NCI-H1092 treated with DMSO at 0.1 percent for 48 hours (cell line): ENCODE measurements at places on chromosomes 4 and X.

GRCh38 chr4:2408401-2408958, 10.0 kb downstream of the ZFYVE28 start:
- no peak for DNase-seq

- no peak for DNase-seq
These were observed 106.3 kb upstream of the TNIP3 start for GRCh38 chr4:121270389-121270788.

- no peak for DNase-seq
These were observed 12.8 kb downstream of the SMIM10L2A start for GRCh38 chrX:135434258-135435138.

DNA sequence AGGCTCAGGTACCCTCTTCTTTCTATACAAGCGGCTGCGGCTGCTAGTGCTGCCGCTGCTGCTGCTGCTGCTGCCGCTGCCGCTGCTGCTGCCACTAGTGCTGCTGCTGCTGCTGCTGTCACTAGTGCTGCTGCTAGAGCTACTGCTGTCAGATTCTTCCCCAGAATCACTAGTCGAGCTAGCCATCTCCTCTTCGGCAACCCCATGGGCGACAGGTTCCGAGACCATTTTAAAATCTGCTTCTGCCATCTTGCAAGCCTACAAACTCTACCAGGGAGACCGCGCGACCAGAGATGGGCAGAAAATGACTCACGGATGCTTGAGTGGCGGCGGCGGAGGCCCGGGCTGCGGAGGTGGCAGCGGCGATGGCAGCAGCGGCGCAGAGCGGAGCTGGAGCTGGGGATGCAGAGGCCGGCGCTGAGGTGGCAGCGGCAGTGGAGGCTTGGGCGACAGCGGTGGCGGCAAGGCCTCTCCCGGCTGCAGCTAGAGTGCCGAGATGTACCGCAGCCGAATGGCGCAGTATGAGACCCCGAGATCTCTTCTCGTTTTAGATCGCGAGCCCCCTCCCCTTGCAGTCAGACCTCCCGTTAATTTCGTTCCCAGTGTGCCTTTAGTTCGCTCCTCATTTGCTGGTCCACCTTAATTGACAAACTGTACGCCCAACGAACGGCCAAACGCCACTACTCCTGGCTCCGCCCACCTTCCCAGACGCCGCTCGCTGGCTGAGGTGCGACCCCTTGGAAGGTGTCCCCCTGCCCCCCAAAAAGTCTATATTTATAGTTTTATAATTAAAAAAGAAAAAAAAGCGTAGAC, at the start of gene NAP1L3:
Gene NAP1L3 (minus strand): TSS at position 523 of the 813 bp plus-strand sequence. CDS start 274 bp downstream, at position 249.
- DNase-seq, result peak; percentile 97

DNA sequence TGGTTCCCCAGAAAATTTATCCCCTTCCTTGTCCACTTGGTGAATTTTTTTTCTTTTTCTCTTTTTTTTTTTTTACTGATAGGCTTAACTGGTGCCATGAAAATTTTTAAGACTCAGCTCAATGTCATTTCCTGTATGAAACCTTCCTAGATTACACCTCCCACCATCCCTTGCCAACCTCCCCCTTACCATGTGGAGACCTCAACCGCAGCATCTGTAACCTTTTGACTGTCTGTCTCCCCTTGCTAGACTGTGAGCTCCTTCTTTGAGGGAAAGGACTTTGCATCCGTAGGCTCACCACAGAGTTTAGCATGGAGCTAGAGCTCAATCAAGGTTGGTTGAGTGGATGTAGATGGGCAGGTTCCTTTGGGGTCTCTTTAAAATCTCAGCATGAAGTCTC, 5.2 kb upstream of the PGRMC1 start:
- no peak for DNase-seq

- DNase-seq, result no peak
These were observed 105.2 kb upstream of the FGF16 start for GRCh38 chrX:77342004-77342403.

GRCh38 chrX:8864161-8864560, 63.0 kb upstream of the FAM9A start:
- DNase-seq, result peak; percentile 69

DNA sequence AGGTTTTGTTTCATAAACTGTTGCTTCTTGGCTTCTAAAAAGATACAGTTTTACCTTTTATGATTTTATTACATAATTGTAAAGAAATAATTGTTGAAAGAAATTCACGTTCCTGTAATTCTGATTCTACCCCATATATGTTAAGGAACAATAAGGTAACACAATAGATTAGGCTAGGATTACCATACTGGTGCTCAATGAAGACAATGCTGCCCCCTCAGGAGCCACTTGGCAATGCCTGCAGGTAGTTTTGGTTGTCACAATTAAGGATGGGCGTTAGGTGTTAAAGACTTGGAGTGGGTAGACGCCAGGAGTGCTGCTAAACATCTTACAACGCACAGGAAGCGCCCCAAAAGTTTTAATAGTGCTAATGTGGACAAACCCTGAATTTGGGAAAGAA, 133.2 kb downstream of the NLGN4X start:
- DNase-seq, result no peak

DNA sequence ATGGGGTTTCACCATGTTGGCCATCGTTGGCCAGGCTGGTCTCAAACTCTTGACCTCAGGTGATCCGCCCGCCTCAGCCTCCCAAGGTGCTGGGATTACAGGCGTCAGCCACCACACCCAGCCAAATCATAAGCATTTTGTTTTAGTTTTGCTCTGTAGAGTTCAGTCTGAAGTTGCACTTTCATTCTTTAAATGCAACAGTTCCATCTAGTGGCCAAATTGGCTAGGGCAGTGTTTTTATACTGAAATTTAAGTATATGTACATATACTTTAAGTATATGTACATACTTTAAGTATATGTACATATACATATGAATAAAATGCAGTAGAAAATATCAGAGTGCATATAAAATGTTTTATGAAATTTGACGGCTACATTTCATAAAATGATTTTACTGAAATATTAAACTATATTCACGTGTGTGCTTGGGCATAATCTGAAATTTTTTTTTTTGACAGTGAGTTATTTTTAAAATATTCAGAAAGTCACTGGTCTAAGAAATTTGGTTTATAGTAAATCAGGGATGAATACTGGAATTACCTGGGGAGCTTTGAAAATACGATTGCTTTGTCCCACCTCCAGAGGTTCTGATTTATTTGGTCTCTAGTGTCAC, 145.5 kb downstream of the NWD2 start:
- peak; percentile 34 for DNase-seq
